ENCODE measurements at places on chromosomes 7 and 10.

DNA sequence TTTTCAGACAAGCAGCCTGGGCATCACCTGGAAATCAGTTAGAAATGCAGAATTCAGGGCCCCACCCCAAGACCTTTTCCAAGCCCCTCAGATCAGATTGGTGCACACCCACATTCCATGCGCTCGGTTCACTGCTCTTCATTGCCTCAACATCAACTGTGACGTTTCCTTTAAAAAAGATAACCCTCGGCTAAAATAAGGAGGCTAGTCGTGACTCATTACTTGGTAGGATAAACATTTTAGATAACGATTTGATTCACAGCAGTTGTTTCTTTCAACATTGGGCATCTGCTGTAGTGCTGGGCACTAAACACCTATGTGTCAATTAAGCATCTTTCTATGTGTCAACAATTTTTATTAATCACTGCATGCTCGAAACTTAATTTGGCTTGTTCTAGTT, 191.1 kb upstream of the LRGUK start:
- no peak for DNase-seq

- no peak for DNase-seq
Measured at GRCh38 chr10:30062582-30062981, 3.2 kb upstream of the JCAD start.

- no peak for DNase-seq
Measured at GRCh38 chr10:106175760-106176377, 988.6 kb downstream of the SORCS1 start.

DNA sequence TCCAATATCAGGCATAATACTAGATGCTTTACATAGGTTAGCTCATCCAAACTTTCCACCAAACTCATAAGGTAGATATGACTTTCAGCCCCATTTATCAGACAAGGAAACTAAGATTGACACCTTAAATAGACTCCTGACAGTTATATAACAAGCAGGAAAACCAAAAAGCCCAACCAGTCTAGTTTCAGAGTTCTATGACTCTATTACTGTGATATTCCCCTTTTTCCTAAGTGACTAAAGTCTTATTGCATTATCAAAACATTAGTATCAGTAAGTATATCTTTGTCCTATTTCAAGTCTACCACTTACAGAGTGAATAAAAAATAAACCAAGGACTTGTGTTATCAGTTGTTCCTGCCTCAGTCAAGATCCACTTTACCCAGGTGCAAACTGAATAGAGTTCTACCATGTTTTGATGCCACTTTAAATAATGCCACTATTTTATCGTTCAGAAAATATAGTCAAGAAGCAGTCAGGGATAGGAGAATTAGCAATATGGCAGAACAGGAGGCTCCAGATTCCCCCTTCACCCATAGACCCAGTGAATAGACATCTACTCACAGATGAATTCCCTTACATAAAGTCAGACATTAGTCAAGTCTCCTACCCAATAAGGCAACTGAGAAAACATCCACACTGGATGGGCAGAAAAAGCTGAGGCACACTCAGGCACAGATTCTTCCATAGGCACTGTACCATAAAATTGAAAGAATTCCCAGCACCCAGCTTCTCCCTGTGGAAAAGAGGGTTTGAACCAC, 74.1 kb downstream of the CRPPA start:
- DNase-seq, result no peak

- DNase-seq, result peak; percentile 78
Measured at GRCh38 chr7:102390697-102391484, 5.3 kb upstream of the PRKRIP1 start.

GRCh38 chr7:135843214-135843613, 94.6 kb upstream of the FAM180A start:
- DNase-seq, result no peak

DNA sequence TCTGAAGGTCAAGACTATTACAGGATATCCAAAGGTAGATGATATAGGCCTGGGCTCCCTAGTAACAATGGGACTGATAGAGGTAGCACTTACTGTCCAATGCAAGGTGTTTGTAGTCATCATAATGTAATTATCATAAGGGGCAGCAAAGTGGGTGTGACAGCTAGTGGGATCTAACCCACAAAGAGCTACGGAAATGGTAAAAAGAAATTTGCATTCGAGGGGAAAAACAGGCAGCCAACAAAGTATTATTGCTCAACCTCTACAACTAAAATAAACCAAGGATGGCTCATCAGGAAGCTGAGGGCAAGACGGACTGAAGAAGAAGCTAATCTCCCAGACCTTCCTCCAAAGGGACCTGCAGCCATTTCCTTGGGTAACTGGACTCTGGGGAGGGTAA, 211.0 kb downstream of the WDR11 start:
- no peak for DNase-seq

DNA sequence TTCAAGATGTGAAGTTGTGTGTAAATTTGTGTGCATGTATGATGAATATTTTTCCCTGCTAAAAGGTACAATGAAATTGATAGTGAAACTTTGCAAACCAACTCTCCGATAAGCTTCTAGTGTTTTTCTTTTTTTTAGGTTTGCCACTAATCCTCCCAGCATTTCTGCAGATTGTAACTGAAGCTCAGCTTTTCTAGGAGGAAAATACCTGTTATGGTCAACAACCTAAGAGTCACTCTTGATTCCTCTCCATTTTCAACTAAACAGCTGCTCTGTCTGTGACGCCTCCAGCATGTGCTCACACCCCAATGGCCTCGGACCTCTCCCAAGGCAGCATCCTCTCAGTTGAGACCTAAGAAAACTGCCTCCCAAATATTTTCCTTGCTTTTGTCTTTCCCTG, 406.2 kb downstream of the KCNMA1 start:
- no peak for DNase-seq

DNA sequence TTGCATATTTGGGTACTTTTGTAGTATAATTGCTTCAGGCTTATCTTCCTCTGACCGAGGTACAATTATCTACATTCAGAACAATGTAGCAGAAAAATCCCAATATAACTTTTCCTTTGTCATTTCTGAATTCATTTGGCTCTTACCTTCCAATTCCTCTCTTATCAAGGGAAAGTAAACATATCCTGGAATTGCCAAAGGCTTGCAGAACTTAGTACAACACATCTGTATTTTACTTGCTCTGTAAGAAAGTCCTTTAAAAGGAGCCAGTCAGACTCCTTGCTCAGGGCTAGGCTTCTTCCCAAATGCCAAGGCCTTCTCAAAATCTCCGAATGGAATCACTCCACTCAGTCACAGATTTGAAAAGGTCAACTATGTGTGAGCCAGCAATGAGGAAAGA, 43.3 kb upstream of the ABCB4 start:
- no peak for DNase-seq

DNA sequence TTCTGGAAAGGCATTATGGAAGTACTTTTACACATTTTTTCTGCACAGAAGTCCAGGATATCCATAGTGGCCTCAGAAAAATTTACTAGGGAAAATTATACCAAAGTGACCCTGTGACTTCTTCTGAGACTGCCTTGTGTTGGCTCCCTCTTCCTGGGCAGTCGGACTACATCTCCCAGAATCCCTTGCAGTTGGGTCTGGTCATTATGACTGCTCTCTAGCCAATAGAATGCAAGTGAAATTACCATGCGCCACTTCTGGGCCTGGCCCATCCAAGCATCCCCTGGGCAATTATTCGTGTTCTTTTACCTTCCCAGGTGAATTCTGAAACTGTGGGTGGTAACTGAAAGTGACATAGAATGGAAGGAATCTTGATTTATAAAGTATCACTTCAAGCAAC, 430.9 kb downstream of the ACTR3B start:
- peak; percentile 9 for DNase-seq

GRCh38 chr7:105112440-105113418, 98.7 kb downstream of the KMT2E start:
- DNase-seq, result no peak

DNA sequence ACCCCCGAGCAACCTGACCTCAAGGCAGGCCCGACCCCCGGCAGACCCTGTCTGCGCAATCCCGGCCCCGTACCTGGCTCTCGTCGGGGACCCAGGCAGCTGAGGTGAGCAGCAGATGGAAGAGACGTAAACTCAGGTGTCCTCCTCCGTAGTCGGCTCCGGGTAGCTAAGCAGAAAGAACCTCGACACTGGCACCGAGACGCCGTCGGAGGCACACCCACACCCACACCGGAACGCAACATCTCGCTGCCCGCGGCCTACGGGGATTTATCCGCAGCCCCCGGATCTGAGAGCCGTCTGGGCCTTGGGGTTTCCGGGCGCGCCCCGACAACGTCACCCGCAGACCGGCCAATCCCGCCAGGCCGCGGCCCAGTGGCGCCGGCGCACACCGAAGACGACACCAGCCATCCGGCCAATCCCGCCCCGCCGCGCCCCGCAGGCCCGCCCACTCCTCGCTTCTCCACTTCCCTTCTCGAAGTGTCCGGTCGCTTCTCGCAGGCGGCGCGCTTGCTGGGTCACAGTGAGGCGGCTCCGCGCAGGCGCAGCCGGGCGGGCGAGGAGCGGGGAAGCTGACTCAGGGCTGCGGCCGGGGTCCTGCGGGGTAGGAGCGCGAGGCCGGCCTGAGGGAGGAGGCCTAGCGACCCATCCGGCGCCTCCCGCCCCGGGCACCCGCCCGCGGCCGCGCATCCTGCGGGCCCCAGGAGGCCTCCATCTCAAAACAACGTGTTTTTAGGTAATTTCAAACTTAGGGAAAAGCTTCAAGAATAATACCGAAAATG, at the start of gene ZFAND2A:
Gene ZFAND2A, minus strand, starts transcription at position 306 of the 779 bp plus-strand sequence. CDS start 1,984 bp downstream, outside the sequence.
- peak; percentile 99 for DNase-seq

DNA sequence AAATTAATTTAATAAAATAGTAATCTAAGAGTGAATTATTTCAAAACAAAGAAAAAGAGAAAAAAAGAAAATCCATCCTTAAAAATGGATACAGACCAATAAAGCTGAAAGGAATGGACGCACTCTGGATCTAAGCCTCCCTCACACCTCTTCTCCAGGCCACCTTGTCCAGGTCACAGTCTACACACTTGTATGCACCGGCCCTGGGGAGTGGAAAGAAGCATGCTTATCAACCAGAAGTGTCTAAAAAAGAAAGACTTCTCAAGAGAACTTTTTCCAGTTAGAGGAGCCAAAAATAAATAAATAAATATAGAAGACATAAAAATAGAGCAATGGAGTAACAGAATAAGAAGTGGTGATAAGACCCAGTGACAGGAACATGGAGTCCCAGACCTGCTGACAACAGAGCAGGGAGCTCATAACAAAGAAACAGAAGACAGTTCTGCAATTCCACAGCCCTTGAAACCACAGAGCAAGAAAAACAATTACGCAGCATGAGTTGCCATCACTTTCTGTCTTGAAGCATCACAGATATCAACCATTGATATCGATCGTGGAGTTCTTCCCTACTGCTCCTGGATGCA, 311.7 kb upstream of the NFE2L3 start:
- no peak for DNase-seq

DNA sequence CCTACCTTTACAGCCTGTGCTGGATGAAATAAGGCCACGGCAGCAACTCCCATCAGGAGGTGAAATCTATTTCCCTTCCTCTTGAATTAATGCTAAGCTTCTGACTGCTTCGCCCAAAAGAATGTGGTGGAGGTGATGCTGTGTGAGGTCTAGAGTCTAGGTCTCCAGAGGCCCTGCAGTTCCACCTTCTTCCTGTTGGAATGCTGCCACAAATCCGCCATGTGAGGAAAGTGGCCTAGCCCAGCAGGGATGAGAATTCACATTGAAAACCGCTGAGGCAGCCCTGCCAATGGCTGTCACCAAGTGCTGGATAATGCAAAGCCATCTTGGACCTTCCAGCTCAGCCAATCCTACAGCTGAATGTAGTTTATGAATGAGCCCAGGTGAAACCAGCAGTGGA, 28.0 kb downstream of the RHOBTB1 start:
- no peak for DNase-seq

GRCh38 chr7:106570948-106571418, 90.0 kb downstream of the CCDC71L start:
- DNase-seq, result no peak

DNA sequence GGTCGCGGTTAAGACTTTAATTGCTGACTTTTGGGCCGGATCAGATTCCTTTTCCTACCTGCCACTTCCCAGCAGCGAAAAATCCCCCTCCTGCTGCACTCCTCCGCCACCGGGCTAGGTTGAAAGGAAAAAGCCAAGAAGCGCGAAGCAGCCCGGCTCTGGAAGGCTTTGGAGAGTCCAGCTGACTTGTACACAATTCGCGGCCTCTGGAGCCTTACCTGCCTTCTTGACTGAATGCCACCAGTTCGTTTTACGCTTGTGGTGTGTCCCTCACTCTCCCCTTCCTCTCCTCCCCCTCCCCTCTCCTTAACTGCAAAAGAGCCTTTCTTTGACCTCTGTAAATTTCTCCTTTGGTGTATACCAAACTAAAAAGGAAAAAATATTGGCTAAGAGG, 2.7 kb upstream of the FEZF1 start:
- DNase-seq, result no peak

- no peak for DNase-seq
Measured at GRCh38 chr10:60172363-60172990, 217.2 kb downstream of the ANK3 start.

- DNase-seq, result no peak
Measured at GRCh38 chr7:29377718-29378117, 183.1 kb downstream of the CHN2 start.

DNA sequence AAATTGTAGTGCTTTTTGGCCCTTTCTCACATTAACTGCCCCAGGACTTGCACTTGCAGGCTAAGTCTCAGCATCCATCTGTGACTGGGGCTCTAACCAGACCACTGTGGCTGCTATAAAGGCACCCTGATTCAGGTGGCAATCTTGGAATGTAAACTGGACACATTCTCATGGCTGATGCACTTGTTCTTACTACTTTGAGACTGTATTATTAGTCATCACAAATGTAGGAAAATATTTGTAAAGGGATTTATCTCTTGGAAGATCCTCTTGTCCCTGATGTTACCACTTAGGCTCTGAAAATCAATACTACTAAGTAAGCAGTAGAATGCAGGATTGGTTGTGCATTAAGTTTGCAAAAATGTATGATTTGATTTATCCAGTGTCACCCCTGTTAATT, 25.0 kb downstream of the PDE1C start:
- no peak for DNase-seq

DNA sequence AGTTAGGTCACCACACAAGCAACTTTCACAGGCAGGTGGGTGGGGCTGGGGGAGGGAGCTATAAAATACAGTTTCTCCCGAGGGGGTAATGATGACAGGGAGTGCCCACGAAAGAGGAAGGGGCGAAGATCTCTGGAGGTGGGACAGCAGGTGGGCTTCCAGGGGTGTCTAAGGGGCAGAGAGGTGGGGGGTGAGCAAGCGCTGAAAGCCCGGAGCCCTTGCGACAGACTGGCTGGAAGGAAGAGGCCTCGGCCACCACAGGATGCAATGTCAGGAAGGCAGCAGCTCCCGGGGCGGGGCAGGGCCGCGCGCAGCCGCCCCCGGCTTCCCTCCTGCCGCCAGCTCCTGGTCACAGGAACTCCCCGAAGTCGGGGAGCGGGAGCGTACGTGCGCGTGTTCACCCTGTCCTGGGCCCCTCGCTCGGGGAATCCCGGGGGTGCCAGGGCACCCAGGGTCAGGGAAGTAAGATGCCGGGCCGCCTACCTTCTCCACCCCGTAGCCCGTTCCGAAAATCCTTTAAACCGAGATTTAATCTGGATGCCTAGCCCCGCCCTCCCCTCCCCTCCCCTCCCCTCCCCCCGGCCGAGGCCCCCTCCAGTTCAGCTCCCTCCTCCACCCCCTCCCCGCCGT, 105.2 kb upstream of the PPIF start:
- peak; percentile 86 for DNase-seq

GRCh38 chr7:85688712-85689111, 501.9 kb upstream of the SEMA3D start:
- no peak for DNase-seq
